Left renal cortex interstitium (tissue), 4 donors: ENCODE measurements at places on chromosomes 7 and 10. TPM values are rescaled to one million over a fixed set of nuclear protein-coding genes. Genes with fewer than 3 reads are reported as not detected.

DNA sequence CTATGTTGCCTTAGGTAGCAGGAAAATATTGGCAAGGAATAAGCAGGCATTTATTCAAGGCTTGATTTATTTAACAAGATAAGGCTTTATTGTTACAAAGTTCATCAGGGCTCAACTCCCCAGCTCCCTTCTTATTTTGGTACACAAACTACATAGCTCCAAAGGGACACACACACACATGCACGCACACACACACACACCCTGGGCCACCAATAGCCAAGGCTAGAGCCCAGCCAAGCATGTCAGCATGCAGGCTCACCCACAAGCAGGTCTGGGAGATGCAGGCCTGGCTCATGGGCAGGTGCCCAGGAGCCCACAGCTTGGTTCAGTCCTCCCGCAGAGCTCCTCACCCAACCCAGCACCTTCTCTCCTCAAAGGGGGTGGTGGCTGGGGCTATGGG is 23.4 kb downstream of the LEP start:
- DNase-seq: no peak

PNLIPRP3 gene
- not detected for polyA plus RNA-seq

ACTR3C gene
- polyA plus RNA-seq: 7.4 TPM

GRCh38 chr10:132303361-132304115 is 4.2 kb downstream of the STK32C start:
- DNase-seq: no peak

DENND2A gene
- polyA plus RNA-seq: 41.5 TPM

DNA sequence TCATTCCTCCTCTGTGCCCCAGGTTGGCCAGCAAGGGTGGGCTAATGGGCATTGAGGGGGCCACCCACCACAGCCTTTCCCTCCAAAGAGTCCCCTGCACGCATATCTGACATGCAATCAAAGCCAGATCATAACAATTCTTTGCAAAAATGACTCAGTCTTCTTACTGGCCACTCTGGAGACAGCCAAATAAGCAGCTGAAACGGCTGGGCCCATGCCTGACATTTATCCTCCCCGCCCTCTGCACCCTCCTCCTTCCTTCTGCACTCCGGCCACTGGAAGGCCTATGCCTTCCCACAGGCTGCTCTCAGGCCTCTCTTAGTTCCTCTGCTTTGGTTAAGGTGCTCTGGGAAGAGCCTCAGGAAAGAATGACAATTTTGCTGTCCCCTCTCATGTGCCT is 29.2 kb upstream of the NPFFR1 start:
- DNase-seq: no peak

- DNase-seq: no peak
Measured at GRCh38 chr10:14385596-14386593, 55.2 kb upstream of the FRMD4A start.

- DNase-seq: no peak
Measured at GRCh38 chr7:134394056-134394455, 64.8 kb downstream of the AKR1B1 start.

C10orf67 gene
- 2.1 TPM for polyA plus RNA-seq

GRCh38 chr7:5443678-5444077 is 20.0 kb upstream of the TNRC18 start:
- no peak for DNase-seq

GRCh38 chr7:34277016-34277802 is 371.9 kb downstream of the BMPER start:
- no peak for DNase-seq

DNA sequence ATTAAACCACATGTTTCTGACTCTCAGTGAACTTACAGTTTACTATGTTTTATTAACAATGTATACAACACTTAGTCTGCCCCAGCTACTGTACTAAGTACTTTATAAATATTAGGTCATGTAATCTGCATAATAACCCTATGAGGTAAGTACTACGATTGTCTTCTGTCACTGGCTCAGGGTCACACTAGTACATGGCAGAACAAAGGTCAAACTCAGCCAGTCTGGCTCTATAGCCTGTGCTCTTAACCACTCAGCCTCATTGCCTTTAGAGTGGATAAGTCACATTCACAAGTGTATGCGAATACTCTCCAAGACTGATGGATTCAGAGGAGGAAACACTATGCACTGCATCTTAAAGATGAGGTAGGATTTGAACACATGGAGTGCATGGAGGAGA is 252.3 kb downstream of the KCNMA1 start:
- DNase-seq: no peak
